ENCODE measurements at places on chromosomes 7 and 10.
A peak's percentile ranks its signal among the peaks of the same experiment; 100 is the strongest.

DNA sequence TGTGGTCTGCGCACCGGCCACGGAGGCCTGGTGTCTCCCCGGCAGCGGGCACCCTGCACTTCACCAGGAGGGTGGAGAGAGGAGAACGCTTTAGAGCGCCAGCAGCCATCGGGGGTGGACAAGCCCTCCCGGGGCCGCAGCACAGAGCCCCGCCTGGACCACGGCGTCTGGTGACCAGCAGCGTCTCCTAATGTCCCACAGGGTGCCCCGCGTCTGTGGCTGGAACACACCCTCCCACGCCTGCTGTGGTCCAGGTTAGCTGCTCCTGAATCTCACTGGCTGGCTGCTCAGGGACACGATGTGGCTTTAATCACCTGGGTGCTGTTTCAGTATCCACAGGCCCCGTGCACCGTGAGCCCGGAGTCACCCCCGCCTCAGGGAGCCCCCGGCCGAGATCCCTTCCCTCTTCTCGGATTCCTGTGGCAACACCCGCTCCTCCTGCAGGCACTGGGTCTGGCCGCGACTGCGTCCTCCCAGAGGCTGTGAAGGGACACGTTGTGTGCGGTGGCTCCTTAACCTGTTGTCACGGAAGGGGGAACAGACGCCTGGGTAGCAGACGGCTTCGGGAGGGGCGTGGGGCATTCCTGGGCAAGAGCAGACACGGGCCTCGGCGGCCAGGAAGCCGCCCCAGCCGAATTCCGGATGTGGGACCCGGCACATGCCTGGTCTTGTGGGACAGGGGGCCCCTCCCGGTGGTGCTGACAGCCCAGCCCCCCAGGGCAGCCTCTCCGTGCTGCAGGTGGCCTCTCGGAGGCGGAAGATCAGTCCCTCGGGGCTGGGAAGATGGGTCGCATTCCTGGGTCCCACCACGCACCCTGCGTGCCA, 78.9 kb downstream of the FOXL3 start:
- no peak for DNase-seq

GRCh38 chr7:141717450-141717849, 9.3 kb downstream of the WEE2 start:
- no peak for DNase-seq

DNA sequence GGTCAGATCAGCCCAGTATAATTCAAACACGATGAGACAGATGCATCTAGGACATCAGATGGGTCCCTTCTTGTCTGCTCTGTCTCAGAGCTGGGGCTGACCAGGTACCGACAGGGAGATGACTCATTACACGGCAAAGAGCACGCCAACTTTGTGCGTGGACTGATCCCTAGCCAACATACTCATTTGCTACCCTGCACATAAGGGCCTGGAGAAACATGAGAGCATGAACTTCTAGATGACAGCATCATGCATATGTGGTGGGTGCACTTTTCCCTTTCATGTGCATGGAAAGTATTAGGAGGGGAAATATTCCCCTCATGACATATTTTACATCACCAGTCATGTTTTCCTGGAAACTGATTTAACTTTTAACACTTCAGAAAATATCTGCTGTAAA, 35.1 kb upstream of the NPVF start:
- no peak for DNase-seq

- DNase-seq = no peak
Measured at GRCh38 chr7:50206453-50207250, 97.9 kb upstream of the IKZF1 start.

GRCh38 chr10:11719496-11720259, 22.5 kb upstream of the ECHDC3 start:
- no peak for DNase-seq

DNA sequence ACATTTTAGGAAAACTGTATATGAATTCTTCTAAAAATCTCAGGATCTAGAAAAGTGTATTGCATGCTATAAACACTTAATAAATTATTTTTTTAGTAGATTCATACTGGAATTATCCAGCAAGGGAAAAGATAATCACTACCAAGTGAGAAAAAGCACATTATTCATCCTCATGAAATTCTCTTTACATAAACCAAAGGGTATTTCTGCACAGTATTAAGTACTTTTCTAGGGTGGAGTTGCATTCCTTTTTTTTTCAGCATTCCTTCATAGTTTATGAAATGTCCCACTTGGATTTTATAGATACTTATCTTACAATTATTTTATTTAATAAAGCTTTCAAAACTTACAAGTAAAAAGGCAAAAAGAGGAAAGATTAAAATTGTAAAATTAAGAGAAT, 403.3 kb downstream of the HGF start:
- DNase-seq = no peak

DNA sequence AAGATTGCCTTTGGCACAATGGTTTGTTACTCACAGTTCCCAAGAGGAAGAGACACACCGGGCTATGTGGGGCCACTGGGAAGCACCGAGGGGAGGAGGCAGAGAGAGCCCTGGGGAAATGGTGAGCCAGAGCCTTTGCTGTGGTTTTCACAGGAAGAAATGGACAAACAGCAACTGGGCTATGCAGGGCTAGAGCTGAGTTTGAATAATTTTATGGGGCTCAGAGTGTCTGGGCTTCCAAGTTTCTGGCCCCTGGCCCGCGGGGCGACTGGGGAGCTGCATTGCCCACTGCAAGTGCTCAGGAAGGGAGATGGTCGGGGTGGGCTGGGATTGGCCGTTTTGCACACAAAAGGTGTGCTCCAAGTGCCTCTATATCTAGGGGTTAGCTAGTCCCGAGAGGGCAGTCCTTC, 92.6 kb downstream of the CHST15 start:
- no peak for DNase-seq

GRCh38 chr7:46810986-46811385, 770.9 kb downstream of the TNS3 start:
- no peak for DNase-seq

GRCh38 chr7:100679927-100680575, 6.5 kb downstream of the GNB2 start:
- DNase-seq = no peak

GRCh38 chr10:82190432-82191260, 315.7 kb downstream of the NRG3 start:
- DNase-seq = no peak

DNA sequence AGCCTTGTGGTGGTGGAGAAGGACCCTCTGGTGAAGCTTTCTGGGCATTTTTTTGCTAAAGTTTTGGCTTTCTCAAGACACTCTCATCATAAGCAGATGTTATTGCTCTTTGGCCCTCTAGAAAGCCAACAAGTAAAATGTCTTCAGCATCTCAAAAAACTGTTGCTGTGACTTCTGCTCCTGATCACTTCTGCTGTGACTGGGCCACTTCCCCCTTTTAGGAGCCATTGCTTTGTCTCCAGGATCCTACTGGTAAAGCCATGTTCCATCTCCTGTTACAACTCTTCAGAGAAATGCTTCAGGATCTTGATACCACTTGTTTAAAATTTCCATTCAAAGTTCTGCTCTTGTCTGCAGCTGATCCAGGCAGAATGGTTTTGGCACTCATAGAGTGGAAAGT, 10.9 kb downstream of the PARP12 start:
- no peak for DNase-seq

DNA sequence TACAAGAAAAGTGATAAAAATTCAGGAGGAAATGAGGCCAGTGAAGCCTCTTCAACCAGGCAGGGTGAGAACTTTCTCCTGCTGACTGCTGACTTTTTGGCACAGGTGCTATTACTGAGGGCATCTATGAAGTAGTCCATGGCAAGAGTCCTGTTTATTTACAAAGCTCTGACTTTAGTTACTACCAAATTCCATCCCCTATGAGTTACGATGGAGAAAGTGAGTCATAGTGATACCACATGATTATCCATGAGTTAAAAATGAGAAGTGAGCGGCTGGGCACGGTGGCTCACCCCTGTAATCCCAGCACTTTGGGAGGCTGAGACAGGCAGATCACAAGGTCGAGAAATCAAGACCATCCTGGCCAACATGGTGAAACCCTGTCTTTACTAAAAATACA, 19.9 kb downstream of the CCDC3 start:
- DNase-seq = no peak

- no peak for DNase-seq
Measured at GRCh38 chr7:153590136-153590535, 462.1 kb upstream of the DPP6 start.

GRCh38 chr7:134462337-134462925, 3.5 kb upstream of the AKR1B1 start:
- DNase-seq = no peak

DNA sequence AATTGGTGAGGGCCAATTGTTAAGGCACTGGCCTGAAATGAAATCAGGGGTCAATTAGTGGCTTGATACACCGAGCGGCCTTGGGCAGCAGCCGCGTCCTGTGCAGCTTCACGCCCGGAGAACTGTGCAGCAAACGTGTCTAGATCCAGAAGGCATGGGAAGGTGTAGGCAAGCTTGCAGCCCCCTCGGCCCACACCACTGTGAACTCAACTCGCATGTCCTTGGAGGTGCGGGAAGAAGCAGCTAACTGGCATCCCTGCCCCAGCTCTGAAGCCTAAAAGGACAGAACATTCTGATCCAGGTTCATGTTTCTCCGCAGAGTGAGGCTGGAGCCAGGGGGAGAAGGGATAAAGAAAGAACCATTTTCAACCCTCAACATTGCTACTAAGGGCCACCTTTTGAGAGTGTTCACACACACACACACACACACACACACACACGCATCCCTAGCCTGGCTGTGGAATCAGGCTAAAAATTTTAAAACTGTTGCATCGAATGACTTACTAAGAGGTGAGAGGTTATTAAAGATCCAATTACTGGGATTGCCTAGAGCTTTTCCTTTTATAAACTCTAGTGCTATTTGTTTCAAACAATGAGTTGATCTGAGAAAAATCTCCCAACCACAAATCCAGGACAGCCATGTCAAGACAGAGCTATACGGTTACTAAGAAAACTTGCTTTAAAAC, 104.0 kb downstream of the PARP12 start:
- DNase-seq = no peak

DNA sequence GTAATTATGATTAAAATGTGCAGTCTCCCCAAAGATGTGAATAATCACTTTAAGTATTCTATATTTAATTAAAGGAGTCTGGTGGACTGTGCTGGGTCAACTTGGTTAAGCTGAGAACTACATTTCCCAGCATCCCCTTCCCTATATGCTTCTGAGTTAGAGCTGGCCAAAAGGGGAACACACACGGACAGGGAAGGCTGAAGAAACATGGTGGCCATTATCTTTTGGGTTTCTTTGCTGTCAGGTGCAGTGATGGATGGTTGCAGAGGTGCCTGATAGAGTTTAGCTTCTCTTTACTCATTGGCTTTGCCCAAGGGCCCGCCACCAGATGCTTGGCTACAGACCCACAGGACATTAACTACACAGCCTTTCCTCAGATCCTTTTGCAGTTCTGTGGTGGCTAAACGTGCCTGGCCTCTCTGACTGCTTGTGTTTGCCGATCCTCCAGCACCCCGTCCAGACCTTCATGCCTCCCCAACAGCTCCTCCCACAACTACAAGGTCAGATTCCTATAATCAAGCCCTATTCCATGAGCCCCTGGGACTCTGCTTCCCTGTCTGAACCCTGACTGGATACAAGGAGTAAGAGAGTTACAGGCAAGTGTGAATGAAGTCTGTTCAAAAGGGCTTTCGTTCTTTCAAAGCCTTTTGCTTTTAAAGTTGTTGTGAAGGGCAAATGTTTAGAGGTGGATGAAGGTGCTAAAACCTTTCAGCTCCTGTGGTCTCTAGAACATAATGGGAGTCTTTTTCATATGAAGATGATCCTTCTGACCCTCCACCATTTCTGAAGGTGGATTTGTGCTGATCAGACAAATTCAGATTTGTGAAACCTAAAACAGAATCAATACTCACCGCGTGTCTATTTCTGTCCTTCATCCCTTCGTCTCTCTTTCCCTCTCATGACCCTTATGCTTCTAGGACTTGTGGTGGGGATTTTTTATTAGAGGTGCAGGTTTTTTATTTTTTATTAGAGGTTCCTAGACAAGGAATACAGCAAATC, 21.5 kb downstream of the BUB3 start:
- DNase-seq = no peak

DNA sequence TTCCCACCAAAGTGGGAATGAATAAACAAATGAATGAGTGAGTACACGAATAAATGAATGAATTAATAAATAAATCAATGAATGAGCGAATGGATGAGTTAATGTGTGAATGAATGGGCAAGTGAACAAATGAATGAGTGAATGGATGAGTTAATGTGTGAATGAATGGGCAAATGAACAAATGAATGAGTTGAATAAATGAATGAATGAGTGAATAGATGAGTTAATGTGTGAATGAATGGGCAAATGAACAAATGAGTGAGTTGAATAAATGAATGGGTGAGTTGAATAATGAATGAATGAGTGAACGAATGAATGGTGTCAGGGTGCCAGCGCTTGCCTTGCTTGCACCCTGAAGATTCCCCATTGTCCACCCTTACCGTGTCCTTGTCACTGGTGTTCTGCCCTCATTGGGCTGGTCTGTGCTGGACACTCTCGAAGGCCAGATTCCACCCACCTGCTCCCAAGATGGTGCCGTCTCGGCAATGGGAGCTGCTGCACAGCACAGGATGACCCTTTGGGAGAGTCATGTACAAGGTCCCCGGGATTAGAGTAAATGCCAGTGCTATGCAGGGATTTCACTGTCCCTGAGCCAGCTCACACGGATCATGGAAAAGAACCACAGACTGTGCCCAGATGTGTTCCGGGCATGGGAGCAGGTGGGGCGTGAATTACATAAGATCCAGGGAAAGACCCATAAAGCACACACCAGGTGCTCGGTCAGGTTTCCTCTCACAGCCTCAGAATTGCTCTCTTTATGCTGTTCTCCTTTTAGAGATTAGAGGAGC, 83.2 kb downstream of the CAMK1D start:
- peak; percentile 68 for DNase-seq

DNA sequence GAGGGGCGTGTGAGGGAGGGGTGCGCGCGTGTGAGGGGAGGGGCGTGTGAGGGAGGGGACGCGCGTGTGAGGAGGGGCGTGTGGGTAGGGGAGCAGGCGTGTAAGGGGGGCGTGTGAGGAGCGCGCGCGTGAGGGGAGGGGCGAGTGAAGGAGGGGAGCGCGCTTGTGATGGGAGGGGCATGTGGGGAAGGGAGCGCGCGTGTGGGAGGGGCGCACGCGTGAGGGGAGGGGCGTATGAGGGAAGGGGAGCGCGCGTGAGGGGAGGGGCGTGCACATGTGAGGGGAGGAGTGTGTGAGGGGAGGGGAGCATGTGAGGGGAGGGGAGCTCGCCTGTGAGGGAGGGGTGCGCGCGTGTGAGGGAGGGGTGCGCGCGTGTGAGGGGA, 19.1 kb downstream of the MXI1 start:
- peak; percentile 85 for DNase-seq

- no peak for DNase-seq
Measured at GRCh38 chr10:118033905-118034304, 12.8 kb downstream of the RAB11FIP2 start.

DNA sequence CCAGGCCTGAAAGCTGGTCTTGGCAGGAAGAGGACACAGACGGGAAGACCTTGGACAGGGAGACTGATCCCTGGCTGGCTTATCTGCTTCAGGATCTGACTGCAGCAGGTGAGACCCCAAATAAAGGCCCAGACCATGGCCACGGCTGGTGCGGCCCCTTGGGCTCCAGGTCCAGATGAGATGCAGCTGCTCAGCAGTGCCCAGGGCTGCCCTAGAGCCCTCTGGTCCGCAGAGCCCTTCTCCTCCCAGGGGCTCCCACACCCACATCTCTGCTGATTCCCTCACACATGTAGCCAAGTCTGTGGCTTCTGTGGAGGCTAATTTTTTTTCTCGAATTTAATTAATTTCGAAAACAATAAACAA, 46.3 kb downstream of the VIPR2 start:
- DNase-seq = no peak

All from NCI-H345 (cell line).